Astrocyte (in vitro differentiated cells and primary cell): ENCODE measurements at places on chromosomes 12 and 14. TPM values are rescaled to one million over a fixed set of nuclear protein-coding genes. Genes with fewer than 3 reads are reported as not detected.

Gene MIPOL1
- total RNA-seq = 11.9 and 15.7 TPM in 2 replicates

Gene MEG3
- total RNA-seq = not detected in 2 replicates

Gene EML5
- 0.05 and 0.07 TPM in 2 replicates for total RNA-seq

Gene TEAD4
- 13.0 and 19.1 TPM in 2 replicates for total RNA-seq

Gene GALNT16
- total RNA-seq = 6.2 and 6.3 TPM in 2 replicates

Gene NDRG2
- 11.8 and 12.6 TPM in 2 replicates for total RNA-seq

Gene ZBTB25
- 9.5 and 9.7 TPM in 2 replicates for total RNA-seq

Gene PMCH
- not detected in 2 replicates for total RNA-seq

Gene SLC10A1
- not detected in 2 replicates for total RNA-seq

Gene SRRM4
- total RNA-seq = 0.30 and 0.46 TPM in 2 replicates

Gene SIVA1
- 46.4 and 51.0 TPM in 2 replicates for total RNA-seq

Gene DHRS2
- total RNA-seq = 1.1 and 2.1 TPM in 2 replicates

Gene FLVCR2
- total RNA-seq = 3.1 and 6.2 TPM in 2 replicates

- peaks cover 3% of the 10 kb centered on the region for H3K36me3 ChIP-seq
- no peak for DNase-seq
- no peak overlapping the region for H3K27ac ChIP-seq
- H3K4me1 ChIP-seq = no peaks in the 10 kb centered on the region
Measured at GRCh38 chr14:34426313-34427295, 35.4 kb downstream of the SPTSSA start.

- H3K27ac ChIP-seq = peak overlapping the region; percentile 97
- H3K36me3 ChIP-seq = no peaks in the 10 kb centered on the region
- H3K4me3 ChIP-seq = peak overlapping the region; percentile 30
- peak; percentile 77 for DNase-seq
- H3K4me1 ChIP-seq = peaks cover 65% of the 10 kb centered on the region
Measured at GRCh38 chr14:77302926-77303325, 17.8 kb downstream of the POMT2 start.

GRCh38 chr12:52242442-52243258, 9.6 kb downstream of the KRT7 start:
- no peak overlapping the region for H3K4me3 ChIP-seq
- H3K27ac ChIP-seq = no peak overlapping the region
- H3K27me3 ChIP-seq = no peaks in the 10 kb centered on the region
- no peak for DNase-seq

- H3K4me1 ChIP-seq = no peaks in the 10 kb centered on the region
- H3K27me3 ChIP-seq = no peaks in the 10 kb centered on the region
- no peak for DNase-seq
- H3K36me3 ChIP-seq = no peaks in the 10 kb centered on the region
- H3K4me3 ChIP-seq = no peak overlapping the region
- H3K27ac ChIP-seq = no peak overlapping the region
Measured at GRCh38 chr14:58808828-58809227, 171.1 kb downstream of the DACT1 start.

DNA sequence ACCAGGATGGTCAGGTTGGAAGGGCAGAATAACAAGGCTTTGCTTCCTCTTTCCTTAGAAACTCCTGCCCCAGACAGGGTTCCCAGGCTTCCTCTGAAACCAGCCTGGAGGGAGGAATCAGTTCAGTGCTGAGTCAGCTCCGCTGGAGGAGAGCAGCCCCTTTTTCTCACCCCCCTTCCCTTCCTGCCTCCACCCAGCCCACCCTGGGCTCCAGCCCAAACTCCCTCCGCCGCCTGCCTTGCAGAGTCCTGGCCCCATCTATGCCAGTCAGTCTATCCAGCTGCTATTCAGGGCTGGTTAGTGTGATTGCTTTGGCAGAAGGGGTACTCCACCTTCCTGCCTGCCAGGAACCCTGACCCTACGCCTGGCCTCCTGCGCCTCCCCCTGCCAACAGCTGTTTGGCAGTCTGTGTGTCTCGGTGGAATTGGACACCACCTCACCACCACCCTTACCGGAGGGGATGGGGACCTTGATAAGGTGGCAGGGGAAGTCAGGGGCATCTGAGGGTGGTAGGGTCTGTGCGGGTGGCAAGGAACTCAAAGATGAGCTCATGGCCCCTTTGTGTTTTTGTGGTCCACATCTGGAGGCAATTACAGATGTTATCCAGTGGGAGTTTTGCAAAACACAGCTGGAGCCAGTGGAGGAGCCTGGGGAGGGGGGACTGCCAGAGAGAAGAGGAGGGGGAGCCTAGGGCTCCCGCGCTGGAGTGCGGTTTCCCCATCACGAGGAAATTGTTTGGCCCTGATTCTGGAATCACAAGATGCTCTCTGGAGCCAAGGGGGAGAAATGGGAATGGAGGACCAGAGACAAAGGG, 12.2 kb downstream of the MMP14 start:
- no peaks in the 10 kb centered on the region for H3K27me3 ChIP-seq
- H3K4me1 ChIP-seq = peaks cover 76% of the 10 kb centered on the region
- H3K36me3 ChIP-seq = peaks cover 24% of the 10 kb centered on the region
- DNase-seq = peak; percentile 85
- H3K27ac ChIP-seq = peak overlapping the region; percentile 99
- no peak overlapping the region for H3K4me3 ChIP-seq

DNA sequence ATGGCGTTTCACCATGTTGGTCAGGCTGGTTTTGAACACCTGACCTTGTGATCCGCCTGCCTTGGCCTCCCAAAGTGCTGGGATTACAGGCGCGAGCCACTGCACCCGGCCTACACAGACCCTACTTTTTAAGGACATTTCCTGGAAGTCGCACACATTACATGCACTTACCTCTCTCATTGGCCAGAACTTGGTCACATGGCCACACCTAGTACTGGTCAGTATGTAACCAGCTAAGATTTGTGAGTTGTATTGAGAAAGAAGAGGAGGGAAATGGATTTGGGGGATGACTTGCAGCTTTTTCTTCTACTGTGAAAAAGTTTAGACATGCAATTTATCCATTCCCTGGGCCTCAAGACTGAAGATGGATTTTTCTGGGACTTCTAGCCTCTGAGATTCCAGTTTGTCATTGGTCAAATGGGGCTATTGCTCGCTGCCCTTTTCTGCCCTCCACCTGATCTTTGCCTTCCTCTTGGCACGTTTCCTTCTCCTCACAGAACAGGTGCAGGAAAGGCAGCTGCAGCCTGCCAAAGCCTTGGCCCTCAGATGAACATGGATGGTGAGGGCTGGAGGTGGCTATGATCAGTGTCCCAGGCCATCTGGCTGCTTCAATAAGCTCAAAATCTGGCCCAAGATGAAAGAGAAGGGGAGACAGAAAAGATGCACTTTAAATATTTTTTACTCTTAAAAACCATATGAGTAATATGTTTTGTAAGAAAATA, 7.1 kb upstream of the ZDHHC22 start:
- H3K4me1 ChIP-seq = no peaks in the 10 kb centered on the region
- no peaks in the 10 kb centered on the region for H3K36me3 ChIP-seq
- no peak for DNase-seq
- peaks cover 45% of the 10 kb centered on the region for H3K27me3 ChIP-seq
- no peak overlapping the region for H3K27ac ChIP-seq

GRCh38 chr12:71955970-71956369, 17.3 kb downstream of the TPH2 start:
- no peaks in the 10 kb centered on the region for H3K36me3 ChIP-seq
- peak; percentile 57 for DNase-seq
- no peaks in the 10 kb centered on the region for H3K27me3 ChIP-seq
- no peaks in the 10 kb centered on the region for H3K4me1 ChIP-seq

- no peak overlapping the region for H3K27ac ChIP-seq
- DNase-seq = no peak
- no peak overlapping the region for H3K4me3 ChIP-seq
- no peaks in the 10 kb centered on the region for H3K36me3 ChIP-seq
- H3K27me3 ChIP-seq = no peaks in the 10 kb centered on the region
- no peaks in the 10 kb centered on the region for H3K4me1 ChIP-seq
Measured at GRCh38 chr14:21647380-21647779, 6.3 kb upstream of the OR4E2 start.

DNA sequence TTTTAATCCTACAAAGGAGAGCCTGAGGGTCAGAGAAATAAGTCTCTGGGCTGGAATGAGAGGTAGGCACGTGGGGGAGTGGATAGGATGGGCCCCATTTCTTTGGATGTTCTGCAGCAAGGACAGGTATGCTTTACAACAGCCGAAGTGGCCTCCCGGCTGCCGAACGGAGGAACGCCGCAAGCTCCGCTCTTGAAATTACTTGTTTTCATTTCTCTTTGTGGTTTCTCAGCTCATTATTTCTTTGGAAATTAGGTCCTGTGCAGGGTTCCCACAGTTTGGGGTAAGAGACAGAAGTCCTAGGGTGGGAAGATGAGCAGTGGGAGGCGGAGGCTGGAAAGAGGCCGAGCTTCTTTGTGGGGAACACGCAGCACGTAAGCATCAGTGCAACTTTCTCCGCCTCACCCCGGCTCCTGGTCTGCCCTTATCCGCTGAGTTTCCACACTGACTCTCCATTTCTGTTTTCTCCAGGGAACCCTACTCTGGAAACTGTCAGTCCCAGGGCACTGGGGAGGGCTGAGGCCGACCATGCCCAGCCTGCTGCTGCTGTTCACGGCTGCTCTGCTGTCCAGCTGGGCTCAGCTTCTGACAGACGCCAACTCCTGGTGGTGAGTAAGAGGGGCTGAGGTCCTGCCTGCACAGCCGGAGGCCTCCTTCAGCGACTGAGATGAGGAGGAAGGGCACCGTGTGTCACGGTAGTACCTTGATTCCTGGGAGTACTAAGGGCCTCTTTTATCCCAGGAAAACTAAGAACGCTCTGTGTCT, 2.0 kb downstream of the WNT5B start:
- peaks cover 7% of the 10 kb centered on the region for H3K36me3 ChIP-seq
- no peak overlapping the region for H3K4me3 ChIP-seq
- no peaks in the 10 kb centered on the region for H3K27me3 ChIP-seq

GRCh38 chr12:57586128-57586527, 4.9 kb upstream of the PIP4K2C start:
- H3K27me3 ChIP-seq = no peaks in the 10 kb centered on the region
- no peaks in the 10 kb centered on the region for H3K36me3 ChIP-seq
- H3K4me1 ChIP-seq = peaks cover 5% of the 10 kb centered on the region
- no peak for DNase-seq

- DNase-seq = no peak
- H3K4me1 ChIP-seq = peaks cover 6% of the 10 kb centered on the region
- H3K36me3 ChIP-seq = peaks cover 18% of the 10 kb centered on the region
- H3K27ac ChIP-seq = no peak overlapping the region
- H3K27me3 ChIP-seq = no peaks in the 10 kb centered on the region
Measured at GRCh38 chr14:100861188-100861936, 35.4 kb downstream of the MEG3 start.

GRCh38 chr12:57535764-57536596, 11.0 kb downstream of the DCTN2 start:
- no peak overlapping the region for H3K4me3 ChIP-seq
- no peaks in the 10 kb centered on the region for H3K27me3 ChIP-seq
- H3K27ac ChIP-seq = no peak overlapping the region
- no peaks in the 10 kb centered on the region for H3K4me1 ChIP-seq

DNA sequence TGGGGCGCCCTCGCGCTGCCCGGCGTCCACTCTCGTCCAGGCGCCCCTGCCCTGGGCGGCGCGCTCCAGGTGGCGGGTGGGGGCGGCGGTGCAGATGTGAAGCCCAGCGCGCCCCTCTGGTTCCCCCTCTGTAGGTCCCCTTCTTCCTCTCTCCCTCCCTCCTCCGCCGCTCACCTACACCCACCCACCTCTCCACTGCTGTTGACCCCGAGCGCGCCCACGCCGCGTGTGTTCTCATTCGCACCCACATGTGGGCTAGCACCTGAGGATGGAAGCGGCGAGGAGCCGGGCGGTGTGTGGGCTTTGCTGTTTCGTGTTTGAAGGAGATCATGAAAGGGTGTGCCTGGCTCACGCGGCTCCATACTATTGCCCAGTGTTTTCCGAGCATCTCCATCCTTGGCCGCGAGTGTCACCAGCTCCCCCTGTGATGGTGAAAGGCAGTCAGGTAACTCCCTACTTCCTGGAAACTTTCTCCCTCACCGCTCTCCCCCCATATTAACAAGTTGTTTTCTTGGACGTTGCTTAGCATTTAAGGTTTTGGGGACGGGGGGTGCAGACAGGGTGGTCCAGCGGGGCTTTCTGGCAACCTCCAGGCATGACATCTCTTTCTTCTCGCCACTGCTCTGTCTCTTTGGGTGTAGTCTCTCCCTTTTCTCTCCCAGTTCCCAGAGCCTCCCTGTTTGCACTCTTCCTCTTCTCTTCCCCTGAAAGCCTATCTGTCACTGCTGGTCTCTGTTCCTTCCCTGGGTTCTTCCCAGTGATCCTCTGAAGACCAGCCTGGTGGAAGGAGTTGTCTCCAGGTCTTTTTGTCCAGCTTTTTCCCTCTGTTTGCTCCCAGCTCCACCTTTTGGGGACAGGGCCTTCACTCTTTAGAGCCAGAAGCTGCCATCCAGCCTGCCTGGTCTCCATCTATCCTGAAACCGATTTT, 1.6 kb downstream of the CACNA1C start:
- no peaks in the 10 kb centered on the region for H3K36me3 ChIP-seq
- H3K27ac ChIP-seq = no peak overlapping the region
- peak overlapping the region; percentile 71 for H3K4me3 ChIP-seq

DNA sequence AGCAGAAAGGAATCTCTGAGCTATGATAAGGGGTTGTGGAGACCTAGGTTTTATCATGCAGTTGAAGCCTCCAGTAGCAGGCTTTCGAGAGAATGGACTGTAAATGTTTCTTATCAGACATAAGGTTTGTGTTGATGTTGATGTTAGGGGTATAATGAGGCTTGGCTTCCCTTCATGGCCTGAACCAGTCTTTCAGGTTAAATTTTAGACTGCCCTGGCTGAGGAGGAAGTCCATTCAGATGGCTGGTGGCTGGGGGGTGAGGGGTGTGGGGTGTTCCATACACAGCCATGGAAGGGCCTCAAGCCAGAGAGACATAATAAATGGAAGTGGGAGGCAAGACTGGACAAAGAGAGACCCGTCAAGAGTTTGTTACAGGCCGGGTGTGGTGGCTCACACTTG, 65.1 kb downstream of the IRF2BPL start:
- H3K27ac ChIP-seq = no peak overlapping the region
- H3K36me3 ChIP-seq = peaks cover 2% of the 10 kb centered on the region
- DNase-seq = no peak
- no peak overlapping the region for H3K4me3 ChIP-seq

GRCh38 chr12:109836916-109837315, 3.7 kb upstream of the TRPV4 start:
- DNase-seq = peak; percentile 29
- no peaks in the 10 kb centered on the region for H3K4me1 ChIP-seq
- no peak overlapping the region for H3K27ac ChIP-seq
- H3K36me3 ChIP-seq = no peaks in the 10 kb centered on the region
- no peak overlapping the region for H3K4me3 ChIP-seq

DNA sequence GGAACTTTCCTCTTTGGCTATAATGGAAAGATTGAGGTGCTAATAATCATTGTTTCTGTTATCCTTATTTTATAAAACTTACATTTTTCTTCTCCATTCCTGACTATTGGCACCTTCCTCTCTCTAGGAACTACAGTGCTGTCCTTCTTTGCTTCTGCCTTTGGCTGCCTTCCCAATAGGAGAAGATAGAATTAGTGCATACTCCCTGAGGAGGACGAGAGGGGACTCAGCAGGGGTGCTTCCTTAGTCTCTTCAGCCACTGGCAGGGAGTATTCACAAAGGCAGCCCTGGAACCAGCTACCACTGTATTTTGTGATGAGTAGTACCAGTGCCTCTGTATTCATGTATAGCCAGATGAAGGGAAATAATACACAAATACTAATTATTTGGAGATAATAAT, 208.5 kb downstream of the FOXG1 start:
- no peak for DNase-seq
- no peak overlapping the region for H3K4me3 ChIP-seq
- no peak overlapping the region for H3K27ac ChIP-seq
- no peaks in the 10 kb centered on the region for H3K36me3 ChIP-seq

GRCh38 chr14:23175823-23176222, 7.6 kb downstream of the SLC7A8 start:
- no peak overlapping the region for H3K27ac ChIP-seq
- no peak for DNase-seq
- no peaks in the 10 kb centered on the region for H3K36me3 ChIP-seq
- H3K4me3 ChIP-seq = no peak overlapping the region
- peaks cover 23% of the 10 kb centered on the region for H3K27me3 ChIP-seq
